LNCaP clone FGC (cell line): ENCODE measurements at places on chromosomes 3 and 15.

GRCh38 chr15:58698887-58699641, 50.4 kb downstream of the ADAM10 start:
- DNase-seq, result no peak

- no peak for DNase-seq
Observed at GRCh38 chr3:116065501-116065900, 379.8 kb downstream of the LSAMP start.

- DNase-seq, result no peak
Observed at GRCh38 chr15:27268923-27269322, 297.9 kb downstream of the GABRG3 start.

- DNase-seq, result no peak
Observed at GRCh38 chr15:101042320-101042719, 123.2 kb downstream of the LRRK1 start.

DNA sequence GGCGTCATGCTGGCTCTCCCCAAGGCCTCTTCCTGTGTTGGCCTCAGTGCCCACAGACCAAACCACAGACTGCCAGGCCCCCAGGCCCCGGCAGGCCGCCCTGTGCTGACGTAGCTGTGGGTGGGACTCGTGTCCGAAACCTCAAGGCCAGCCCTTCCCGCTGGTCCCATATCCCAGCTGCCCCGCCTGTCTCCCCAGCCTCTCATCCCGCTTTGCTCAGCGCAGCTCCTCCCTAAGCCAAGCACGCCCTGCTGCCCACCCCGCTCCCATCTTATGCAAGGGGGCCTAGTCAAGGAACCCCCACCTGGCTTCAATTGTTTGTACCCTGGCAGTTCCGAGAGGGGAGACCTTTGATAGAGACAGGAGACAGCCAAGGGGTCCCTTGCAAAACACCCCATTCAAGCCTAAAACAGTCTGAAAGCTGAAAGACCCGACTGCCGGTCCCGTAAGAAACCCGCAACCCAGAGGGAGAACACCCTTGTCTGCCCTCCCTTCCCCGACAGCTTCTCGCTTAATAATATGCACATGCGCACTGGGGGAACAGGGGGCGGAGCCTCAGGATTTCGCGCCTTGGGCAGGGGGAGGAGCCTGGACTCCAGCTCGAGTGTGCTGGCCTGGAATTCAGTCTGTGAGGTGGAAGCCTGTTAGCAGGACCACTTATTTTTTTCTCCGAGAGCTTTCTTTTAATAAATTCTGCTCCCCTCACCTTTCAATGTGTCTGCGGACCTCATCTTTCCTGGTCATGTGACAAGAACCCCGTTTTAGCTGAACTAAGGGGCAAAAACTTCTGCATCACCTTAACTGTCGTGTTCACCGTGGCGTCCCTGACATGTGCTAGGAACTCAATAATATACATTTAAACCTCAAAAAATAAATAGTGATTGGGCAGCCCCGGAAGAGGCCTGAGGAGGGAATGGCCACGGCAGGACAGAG, 17.2 kb downstream of the TNFAIP8L3 start:
- DNase-seq, result no peak

DNA sequence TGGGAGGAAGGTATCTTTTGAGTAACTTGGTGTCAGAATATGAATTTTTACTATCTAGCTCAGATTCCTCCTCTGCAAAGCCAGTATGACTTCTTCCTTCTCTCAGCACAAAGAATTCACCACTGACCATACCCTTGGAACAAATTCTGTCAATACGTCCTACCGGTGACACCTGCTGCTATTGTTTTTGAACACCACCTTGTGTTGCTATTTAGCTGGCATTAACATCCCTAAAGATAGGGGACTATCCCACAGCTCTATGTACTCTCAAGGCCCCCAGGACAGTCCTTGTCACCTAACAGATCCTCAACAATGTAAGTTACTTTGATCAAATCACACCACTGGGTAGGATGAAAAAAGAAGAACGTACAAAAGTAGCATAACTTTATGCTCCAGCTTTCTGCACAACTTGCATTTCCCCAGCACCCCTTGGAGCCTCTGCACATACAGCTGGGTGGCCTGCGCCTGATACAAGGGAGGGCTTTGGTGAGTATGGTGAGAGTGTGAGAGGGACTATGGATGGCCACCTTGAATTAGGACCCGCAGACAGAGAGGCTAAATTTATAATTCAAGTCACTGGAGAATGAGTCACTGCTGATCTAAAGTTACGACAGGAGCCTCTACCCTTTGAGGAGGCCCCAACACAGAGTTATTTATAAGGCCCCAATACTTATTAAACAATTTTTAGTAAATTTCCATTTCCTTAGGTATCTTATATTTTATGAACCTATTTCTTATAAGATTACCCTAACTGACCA, 2.3 kb upstream of the COLQ start:
- no peak for DNase-seq

GRCh38 chr15:39501366-39502081, 79.4 kb upstream of the THBS1 start:
- no peak for DNase-seq

GRCh38 chr15:32982001-32982400, 212.5 kb downstream of the FMN1 start:
- no peak for DNase-seq

DNA sequence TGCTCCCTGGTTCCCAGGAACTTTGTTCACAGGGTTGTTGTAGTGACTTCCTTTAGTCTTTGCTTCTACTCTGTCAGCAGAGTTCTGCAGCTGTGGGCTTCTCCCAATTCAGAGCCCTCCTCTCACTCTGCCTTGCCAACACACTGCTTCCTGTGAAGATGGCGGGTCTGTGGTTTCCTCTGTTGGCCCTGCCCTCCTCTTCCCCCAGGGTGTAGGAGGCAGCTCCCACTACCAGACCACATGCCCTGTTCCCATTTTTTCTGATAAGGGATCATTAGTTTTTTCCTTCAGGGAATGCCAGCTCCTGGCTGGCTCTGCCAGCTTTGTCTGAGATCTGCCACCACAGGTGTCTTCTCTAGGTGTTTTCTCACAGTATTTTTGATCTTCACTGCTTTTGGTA, 12.7 kb downstream of the SPSB4 start:
- DNase-seq, result no peak

DNA sequence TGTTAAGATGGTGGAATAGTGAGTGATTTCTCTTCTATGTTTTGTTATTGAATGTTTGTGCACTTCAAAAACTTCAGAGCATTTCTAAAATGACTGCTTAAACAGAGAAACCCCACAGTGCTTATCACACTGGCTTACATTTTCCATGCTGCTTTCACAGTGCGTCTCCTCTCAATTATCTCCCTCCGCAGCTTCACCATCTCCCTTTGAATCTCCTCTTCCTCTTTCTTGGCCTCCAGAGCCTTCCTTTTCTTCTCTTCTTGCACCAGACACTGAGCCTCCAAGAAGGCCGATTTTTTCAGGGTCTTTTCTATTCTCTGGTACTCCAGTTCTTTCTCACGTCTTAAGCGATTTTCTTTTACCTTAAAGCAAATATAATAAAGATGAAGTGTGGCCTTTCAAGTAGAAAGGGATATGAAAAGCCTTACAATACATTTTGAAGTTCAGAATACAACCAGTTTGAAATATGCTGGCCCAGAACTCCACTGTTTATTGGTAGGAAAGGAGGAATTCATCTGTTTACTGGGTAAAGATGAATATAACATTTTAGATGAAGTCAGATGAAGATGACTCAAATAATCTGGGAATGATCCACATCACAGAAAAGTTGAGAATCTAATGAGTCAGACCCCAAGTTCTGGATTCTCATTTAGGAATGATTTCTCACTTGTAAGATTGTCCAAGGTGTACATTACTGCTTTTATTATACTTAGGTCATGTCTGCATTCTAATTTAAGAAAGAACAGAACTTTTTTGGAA, 21.4 kb downstream of the CCDC191 start:
- DNase-seq, result no peak
